ENCODE measurements at places on chromosomes 5 and 9.
A peak's percentile ranks its signal among the peaks of the same experiment; 100 is the strongest.

GRCh38 chr9:36938617-36939016, 95.5 kb downstream of the PAX5 start:
- DNase-seq: no peak

GRCh38 chr9:88985616-88986015, 5.7 kb upstream of the S1PR3 start:
- DNase-seq: no peak

GRCh38 chr5:60377826-60378225, 322.1 kb downstream of the DEPDC1B start:
- no peak for DNase-seq

DNA sequence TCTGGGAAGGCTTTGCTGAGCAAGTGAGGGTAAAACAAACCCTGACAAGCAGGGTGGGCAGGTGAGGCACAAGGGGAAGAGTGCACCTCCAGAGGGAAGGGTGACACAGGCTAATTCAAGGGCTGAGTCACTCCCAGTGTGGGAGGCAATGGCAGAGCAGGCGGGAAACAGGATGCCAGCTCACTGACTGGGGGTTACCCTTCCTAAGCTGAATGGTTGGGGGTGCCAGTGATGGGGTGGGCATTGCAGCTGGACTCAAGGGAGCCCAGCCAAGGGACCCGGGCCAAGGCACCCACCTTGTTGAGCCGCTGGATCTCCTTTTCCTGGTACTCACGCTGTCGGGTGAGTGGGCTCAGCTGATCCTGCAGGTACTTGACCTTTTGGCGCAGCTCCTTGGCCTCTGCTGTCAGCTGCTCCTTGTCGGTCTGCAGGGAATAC, 18.4 kb downstream of the GPX3 start:
- DNase-seq: no peak

GRCh38 chr5:6783787-6784186, 70.6 kb downstream of the TENT4A start:
- DNase-seq: no peak

- DNase-seq: peak; percentile 80
Measured at GRCh38 chr5:177113566-177114424, 19.8 kb upstream of the NSD1 start.

DNA sequence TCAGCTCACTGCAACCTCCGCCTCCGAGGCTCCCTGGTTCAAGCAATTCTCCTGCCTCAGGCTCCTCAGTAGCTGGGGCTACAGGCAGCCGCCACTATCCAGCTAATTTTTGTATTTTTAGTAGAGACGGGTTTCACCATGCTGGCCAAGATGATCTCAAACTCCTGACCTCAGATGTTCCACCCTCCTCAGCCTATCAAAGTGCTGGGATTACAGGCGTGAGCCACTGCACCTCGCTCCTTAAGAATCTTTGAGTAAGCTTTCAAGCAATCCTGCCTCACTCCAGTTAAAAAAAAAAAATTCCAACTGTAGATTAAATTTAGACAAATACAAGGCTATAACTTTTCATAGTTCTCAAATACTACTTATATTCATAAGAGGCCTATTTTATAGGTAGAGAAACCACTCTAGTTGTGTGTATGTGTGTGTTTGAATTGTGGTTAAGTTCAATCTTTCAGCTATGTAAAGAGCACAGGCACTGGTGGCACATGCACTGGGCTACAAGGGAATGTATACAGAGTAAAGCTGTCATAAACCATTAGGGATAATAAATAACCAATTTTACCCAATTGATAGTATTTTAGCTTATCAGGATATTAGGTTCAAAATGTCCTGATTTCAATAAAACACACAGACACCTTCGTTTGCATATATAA, 50.6 kb upstream of the RAPGEF6 start:
- no peak for DNase-seq

DNA sequence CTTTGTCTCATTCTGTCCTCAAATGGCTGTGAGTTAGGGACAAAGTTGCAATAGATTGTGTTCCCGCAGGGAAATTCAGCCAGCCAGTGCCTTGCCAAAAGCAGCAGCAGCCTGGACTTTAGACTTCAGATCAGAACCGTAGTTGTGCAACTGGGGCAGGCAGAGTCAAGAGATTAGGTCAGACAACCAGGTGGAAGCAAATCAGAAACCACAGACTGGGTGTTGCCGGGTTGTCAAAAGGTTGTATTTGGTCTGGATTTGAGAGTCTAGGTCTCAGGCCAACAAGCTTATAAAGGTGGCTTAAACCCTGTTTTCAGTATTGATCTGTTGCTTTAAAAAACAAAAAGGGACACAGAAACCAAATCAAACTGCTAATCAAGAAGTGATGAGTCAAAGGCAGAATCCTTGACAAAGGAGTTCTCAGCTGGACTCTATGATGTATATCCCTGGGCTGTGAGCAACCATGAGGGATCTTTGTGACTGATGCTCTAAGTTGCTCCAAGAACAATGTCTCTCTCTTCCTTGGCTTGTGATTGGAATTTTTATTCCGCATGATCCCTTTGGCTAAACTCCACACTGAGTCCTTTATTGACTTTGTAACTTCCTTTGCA, 20.9 kb downstream of the RFK start:
- DNase-seq: no peak

GRCh38 chr5:56060276-56061110, 65.7 kb upstream of the IL6ST start:
- DNase-seq: no peak

DNA sequence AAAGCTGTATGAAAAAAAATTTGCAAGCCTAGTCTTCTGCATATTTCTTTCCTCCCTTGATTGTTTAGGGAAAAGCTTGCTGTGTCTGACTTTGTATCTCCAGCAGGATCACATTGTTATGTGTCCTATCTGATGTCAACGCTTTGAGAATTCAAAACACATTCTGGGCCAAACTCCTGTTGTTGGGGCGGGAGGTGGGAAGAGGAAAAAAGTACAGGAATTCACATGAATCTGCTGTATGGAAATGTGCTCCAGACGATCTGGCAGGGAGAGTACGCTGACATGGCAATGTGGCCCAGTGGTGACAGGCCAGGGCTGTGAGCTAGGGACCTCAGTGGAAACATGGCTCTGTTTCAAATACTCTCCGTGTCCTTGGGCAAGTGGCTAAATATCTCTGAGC, 87.4 kb upstream of the GNA14 start:
- no peak for DNase-seq
